ENCODE measurements at places on chromosomes 6 and 20.

DNA sequence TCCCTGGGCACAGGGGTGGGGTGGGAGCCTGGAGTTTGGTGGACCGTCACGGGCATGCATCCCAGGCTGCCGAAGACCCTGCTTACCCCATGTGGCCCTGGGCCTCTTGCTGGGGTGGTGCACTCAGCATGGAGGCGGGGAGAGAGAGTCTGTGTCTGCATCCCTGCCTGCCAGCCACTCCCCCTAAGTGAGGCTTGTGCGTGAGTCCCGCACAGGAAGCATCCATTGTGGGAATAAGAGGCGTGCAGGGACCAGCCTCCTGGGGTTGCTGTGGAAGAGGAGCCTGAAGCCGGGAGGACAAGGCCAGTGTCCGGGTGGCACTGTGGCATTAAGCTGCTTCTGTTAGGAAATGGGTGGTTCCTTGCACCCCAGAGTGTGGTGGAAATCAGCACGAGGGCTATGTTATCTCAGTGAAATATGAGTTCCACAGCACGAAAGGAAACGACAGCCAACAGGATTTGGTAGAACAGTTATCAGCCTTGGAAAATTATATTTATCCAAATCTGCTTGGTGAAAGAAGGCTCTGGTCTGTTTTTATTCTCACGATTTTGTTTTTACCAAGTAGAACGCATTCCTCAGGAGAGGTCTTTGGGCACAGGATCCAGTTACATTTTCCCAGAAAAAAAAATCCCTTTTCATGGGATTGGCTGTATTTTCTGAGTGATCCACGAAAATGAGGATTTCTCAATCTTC lies 35.7 kb downstream of the CDH4 start:
- no peaks in the 10 kb centered on the region for H3K4me1 ChIP-seq
- no peaks in the 10 kb centered on the region for H3K27me3 ChIP-seq
- no peak overlapping the region for H3K4me3 ChIP-seq

- H3K36me3 ChIP-seq = no peaks in the 10 kb centered on the region
- H3K27ac ChIP-seq = no peak overlapping the region
- H3K4me1 ChIP-seq = no peaks in the 10 kb centered on the region
- no peak overlapping the region for H3K4me3 ChIP-seq
- H3K27me3 ChIP-seq = peaks cover 8% of the 10 kb centered on the region
Observed at GRCh38 chr6:52759085-52759484, 4.2 kb downstream of the GSTA2 start.

DNA sequence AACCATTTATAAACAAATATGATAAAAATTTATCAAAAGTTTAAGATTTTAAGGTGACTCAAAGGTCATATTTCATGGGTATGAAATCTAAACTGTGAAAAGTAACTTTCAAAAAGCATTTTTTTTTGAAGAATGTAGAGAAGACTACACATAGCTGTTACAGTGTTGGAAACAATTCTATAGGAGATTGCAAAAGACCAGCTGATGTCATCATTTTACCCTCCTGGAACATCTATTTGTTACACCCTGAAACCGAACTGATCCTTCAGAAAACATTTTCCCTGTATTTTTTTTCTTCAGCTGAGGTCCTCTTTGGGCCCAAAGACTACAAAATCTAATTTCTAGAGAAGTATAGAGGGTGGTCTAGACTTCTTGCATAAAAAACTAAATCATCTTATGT lies 297.5 kb upstream of the FERMT1 start:
- no peaks in the 10 kb centered on the region for H3K4me1 ChIP-seq
- no peaks in the 10 kb centered on the region for H3K36me3 ChIP-seq

GRCh38 chr20:20276811-20277530 lies 90.9 kb upstream of the INSM1 start:
- H3K27me3 ChIP-seq = peaks cover 22% of the 10 kb centered on the region
- DNase-seq = no peak
- H3K27ac ChIP-seq = no peak overlapping the region
- H3K4me1 ChIP-seq = peaks cover 4% of the 10 kb centered on the region
- no peak overlapping the region for H3K4me3 ChIP-seq

GRCh38 chr6:124027392-124027791 lies 223.7 kb downstream of the NKAIN2 start:
- H3K4me3 ChIP-seq = no peak overlapping the region
- H3K4me1 ChIP-seq = no peaks in the 10 kb centered on the region
- no peaks in the 10 kb centered on the region for H3K27me3 ChIP-seq
- DNase-seq = no peak

DNA sequence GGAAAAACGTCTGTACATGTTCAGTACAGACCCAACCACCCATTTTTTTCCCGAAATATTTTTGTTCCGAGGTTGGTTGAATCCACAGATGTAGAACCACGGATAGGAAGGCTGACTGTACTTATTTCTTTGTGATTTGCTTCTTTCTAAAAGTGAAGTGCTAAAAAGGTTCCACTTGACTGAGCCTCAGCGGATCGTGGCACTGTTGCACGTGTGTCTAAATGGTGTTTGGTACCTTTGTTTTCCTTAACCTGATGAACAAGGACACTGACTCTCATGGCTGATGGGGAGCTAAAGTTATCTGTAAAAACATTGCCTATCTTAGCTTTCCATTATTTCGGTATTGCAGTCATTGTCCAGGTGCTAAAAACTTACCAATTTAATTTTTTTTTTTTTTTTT lies 6.2 kb downstream of the BPHL start:
- no peak for DNase-seq

DNA sequence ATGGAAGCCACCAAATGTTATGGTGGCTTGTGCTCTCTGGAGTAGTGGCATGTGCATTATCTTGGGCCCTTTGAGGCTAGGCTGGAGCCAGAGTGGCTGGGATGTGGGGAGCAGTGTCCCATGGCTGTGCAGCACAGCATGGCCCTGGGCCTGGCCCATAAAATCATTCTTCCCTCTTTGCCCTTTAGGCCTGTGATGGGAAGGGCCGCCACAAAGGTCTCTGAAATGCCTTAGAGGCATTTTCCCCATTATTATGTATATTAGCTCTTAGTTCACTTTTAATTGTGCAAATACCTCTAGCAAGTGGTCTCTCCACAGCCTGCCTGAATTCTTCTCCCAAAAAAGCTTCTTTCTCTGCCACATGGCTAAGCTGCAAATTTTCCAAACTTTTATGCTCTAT lies 297.3 kb upstream of the IRAK1BP1 start:
- no peak overlapping the region for H3K27ac ChIP-seq
- no peaks in the 10 kb centered on the region for H3K36me3 ChIP-seq
- DNase-seq = no peak
- no peak overlapping the region for H3K4me3 ChIP-seq
- H3K27me3 ChIP-seq = no peaks in the 10 kb centered on the region
